ENCODE measurements at places on chromosomes 5 and 9.

GRCh38 chr5:149930749-149931574 is 13.6 kb downstream of the PDE6A start:
- DNase-seq, result no peak

GRCh38 chr5:5483880-5484598 is 61.6 kb downstream of the ICE1 start:
- no peak for DNase-seq

GRCh38 chr5:151483647-151484046 is 36.2 kb downstream of the SLC36A1 start:
- DNase-seq, result no peak

- DNase-seq, result peak; percentile 80
Measured at GRCh38 chr9:128895556-128895955, 13.6 kb downstream of the LRRC8A start.

- DNase-seq, result no peak
Measured at GRCh38 chr9:129838707-129839259, 3.5 kb downstream of the USP20 start.

DNA sequence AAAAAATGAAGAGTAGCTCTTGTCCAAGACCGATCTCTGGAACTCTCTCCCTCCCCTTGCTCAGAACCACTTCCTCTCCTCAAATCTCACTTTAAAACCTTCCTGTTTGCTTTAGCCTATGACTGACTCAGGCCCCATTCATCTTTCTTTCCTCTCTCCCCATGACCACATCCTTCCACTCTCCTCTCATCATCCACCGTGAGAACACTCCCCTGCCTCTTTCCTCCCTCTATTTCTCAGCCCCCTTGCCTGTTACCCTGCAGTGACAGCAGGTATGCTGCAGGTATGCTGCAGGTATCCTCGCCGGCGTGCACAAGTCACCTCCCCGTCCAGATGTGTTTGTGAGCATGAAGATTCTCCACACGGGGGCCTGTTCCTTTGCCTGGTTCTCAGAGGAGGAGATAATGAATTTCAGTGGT is 505.3 kb downstream of the CCDC171 start:
- no peak for DNase-seq

GRCh38 chr9:92392690-92393089 is 11.7 kb downstream of the OGN start:
- no peak for DNase-seq

DNA sequence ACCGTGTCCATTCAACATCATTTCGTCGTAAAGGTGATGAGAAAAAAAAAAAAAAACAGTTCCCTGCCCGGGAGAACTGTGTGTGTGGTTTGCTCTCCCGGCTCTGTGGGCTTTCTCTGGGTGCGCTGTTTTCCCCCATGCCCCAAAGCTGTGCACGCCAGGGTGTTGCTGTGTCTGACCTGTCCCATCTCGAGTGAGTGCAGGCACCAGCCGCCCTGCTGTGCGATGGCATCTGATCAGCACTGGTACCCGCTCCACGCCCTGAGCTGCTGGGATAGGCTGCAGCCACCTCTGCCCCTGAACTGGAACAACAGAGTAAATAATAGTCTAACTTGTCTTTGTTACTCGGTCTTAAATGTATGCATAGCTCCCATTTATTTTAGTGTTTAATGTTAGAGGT is 33.3 kb downstream of the CEP72 start:
- DNase-seq, result no peak

- DNase-seq, result no peak
Measured at GRCh38 chr5:152007653-152008335, 83.1 kb upstream of the GLRA1 start.

- DNase-seq, result peak; percentile 56
Measured at GRCh38 chr9:105608721-105609598, 51.0 kb downstream of the FKTN start.

GRCh38 chr5:200985-201384 is 9.7 kb downstream of the LRRC14B start:
- DNase-seq, result no peak

- DNase-seq, result no peak
Measured at GRCh38 chr9:134783699-134784039, 96.9 kb upstream of the FCN2 start.

DNA sequence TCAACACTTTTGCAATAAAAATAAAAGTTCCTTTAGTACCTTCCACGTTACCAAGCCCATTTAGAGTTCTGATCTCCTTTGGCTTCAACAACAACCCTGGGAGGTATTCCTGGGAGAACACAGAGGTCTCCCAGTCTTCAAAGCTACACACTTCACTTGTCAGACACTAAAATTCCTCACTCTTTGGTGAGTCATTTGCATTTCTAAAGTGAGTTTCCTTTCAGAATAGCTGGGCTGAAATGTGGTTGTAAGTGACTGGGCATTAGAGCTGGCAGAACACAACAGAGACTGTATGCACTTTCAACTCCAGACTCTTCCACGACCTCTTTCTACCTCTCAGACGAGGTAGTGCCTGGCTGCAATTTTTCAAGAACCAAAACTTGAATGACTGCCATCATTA is 11.5 kb upstream of the F2RL1 start:
- no peak for DNase-seq

DNA sequence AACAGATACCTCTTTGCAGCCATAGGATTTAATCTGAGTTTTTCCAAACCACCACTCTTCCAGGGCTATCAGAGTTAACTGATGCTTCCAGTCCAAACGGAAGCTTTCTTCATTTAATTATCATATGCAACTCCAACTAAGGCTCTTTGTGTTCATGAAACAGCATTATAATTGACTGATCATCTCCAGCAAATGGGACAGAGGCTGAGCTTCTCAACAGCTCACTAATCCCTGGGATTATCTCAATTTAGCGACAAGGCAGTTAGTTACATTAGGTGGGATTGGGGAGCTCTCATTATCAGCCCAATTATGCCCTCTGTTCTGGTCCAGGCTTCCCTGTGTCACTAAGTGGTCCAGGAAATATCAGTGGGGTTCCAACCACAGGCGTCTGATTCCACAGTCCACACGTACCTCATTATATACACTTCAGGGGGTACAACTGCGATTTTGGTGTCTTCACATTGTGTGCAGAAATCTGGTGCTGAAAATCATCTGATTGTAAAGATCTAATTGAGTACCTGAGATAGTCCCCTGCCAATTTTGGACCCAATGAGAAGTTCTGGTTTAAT is 313.5 kb upstream of the PANK3 start:
- no peak for DNase-seq

DNA sequence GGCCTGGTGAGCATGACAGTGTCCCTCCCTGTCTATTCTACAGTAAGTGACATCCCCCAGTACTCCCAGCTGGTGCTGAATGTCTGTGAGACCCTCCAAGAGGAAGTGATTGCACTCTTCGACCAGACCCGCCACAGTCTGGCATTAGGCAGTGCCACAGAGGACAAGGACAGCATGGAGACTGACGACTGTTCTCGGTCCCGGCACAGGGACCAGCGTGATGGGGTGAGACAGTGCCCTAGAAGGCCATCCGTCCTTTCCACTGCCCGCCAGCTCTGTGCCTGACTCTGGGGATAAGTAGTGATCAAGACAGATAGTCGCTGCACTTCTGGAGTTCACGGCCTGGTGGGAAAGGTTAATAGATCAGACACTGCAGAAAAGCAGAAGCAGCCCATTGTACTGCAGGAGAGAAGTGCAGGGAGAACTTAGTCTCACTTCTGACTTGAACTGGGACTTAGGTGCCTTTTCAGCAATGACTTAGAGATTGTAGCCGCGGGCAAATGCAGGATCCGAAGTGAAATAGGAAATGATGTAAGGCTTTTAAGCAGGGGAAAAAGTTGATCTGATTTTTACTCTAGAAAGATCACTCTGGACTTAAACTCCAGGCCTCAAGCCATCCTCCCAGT is 28.4 kb downstream of the SH3GLB2 start:
- no peak for DNase-seq

DNA sequence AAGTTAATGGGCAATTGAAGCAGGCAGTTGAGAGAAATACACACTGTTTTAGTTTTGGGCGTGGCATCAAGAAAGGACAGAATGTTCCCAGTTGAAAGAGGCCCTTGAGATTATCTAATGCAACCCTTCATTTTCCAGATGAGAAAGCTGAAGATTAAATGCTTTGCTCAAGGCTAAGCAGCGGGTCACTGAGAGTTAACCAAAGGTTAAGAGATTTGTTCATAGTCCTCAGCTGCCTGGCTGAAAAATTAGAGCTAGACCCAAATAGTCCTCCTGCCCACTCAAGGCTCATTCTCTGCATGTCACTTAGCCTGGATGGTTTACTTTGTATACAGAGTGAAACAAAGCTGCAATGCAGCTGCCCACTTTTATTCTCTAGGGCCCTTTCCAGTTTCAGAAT is 46.7 kb upstream of the MAMDC2 start:
- peak; percentile 46 for DNase-seq

GRCh38 chr9:112751056-112751795 is 666 bp downstream of the SNX30 start:
- peak; percentile 16 for DNase-seq

DNA sequence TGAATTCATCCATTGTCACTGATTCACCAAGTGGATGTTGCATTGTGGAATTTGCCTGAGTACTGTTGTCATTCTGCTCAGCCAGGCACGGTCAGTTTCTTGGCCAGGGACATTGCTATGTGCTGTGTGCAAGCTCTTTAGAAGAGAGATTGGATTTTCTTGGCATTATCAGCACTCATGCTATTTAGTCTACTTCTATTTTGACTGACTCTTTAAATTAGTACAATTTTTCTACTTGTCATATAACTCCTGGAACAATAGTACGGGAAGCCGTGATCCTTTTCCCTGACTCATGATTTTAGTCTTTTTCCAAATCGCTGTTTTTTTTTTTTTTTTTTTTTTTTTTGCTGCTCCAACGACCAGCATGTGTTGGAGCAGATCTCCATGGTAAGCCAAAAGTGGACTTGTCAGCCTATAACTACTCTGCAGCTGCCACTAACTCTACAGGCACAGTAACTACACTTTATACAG is 129.7 kb downstream of the CDC42SE2 start:
- DNase-seq, result no peak

DNA sequence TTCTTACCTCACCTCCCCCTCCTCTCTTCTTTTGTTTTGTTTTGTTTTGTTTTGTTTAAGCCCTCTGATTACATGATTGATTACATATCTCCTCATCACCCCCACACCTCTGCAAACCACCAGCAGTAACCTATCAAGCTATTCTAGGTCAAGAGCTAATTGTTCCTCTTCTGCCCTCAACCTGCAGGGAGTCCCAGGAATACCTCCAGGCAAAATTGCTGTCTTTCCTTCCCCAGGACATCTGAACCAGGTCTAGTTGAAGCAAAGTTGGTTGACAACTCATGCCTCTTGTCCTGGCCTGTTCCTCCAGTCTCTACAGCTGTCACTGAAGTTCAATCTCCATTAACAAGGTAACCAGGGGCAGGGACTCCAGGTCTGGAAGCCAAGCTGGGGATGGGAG is 80.0 kb upstream of the PTGER4 start:
- no peak for DNase-seq

DNA sequence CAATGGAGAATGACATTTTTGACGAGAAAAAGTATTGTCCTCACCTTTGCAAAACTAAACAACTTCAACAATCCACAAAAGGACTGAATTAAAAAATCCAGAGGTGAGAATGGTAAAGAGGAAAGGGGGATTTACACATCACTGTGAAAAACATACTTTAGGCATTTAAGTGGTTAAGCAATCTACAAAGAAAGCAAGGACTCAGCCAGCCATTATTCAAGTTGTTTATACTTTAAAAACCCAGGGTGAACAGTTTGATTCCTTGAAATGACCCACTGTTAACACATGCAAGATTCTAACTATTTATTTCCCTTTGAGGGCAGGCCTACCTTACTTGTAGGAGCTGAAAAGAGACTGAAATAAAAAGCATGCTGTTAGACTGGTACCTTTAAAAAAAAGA is 29.3 kb downstream of the TUT7 start:
- no peak for DNase-seq

GRCh38 chr5:158529454-158529853 is 570.3 kb downstream of the EBF1 start:
- no peak for DNase-seq

- DNase-seq, result no peak
Measured at GRCh38 chr9:95876138-95876444, 600 bp downstream of the ERCC6L2 start.

DNA sequence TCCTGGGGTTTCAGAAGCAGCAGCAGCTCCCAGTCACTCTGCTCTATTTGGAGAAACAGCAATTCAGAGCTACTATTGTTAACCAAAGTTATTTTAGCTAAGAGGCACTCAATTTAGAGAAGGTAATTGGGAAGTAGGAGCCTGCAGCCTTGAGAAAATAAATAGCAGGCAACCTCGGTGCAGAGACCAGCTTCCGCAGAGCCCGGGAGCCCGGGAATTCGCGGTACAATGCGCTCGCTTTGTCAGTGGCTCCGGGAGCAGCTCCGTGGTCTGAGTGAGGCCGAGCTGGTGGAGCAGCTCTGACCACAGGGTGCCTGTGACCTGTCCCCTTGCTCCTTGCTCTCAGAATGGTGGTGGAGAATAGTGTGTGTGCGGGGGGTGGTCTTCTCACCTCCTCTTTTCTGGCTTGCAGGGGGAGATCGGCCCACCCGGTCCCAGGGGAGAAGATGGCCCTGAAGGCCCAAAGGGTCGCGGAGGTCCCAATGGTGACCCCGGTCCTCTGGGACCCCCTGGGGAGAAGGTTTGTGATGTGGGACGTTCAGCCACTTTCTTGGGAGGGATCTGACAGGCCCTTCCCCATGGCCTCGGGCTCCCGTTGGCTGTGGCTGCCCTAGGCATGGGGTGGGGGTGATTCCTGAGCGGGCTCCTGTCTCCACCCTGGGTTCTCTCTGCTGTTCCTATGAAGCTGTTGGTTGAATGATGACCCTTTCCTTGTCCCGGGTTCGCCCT is 95.9 kb upstream of the FCN2 start:
- no peak for DNase-seq

DNA sequence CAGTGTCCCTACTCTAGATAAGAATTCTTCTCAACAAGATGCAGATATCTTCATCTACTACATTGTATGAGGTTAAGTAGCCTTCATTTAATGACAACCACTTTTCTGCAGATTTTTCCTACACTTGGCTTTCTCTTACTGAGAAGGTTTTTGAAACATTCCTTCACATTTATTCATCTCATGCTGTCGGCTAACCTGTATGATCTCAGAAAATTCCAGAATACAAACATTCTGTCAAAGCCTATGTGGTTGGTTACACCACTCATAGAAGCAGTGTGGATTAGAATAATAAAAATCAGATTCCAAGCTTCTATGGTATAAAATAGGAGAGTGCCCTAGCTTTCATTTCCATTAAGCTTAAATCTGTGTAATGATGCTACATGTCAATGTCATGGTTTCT is 39.4 kb upstream of the ERCC6L2 start:
- no peak for DNase-seq

- no peak for DNase-seq
Measured at GRCh38 chr5:88778736-88779135, 104.2 kb downstream of the MEF2C start.

DNA sequence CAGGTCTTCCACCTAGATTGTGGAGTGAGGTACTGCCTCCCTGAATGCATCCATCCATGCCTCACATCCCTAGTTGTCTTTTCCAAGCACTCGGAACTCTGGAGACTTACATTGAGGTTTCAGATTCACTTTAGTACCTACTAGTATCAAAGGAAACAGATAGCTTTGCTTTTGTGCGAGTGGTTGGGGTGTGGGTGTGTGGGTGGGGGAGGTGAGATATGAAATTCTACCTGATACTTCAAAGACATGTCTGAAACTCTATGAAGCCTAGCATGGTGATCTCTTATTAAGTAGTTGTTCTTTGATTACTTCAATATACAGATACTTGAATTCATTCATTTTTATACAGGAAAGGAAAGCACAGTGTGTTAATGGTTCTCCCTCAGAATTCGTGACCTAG is 64.4 kb downstream of the MCCC2 start:
- DNase-seq, result no peak

Measured in NCI-H1436 (cell line).